Stimulated activated CD8-positive, alpha-beta memory T cell treated with anti-CD3 and anti-CD28 coated beads, Interleukin-4, amount 100 ng/mL, for 4 hours (primary cell): ENCODE measurements at places on chromosomes 1 and 21.

- DNase-seq: no peak
These were observed 15.3 kb upstream of the COL6A2 start for GRCh38 chr21:46082713-46082962.

DNA sequence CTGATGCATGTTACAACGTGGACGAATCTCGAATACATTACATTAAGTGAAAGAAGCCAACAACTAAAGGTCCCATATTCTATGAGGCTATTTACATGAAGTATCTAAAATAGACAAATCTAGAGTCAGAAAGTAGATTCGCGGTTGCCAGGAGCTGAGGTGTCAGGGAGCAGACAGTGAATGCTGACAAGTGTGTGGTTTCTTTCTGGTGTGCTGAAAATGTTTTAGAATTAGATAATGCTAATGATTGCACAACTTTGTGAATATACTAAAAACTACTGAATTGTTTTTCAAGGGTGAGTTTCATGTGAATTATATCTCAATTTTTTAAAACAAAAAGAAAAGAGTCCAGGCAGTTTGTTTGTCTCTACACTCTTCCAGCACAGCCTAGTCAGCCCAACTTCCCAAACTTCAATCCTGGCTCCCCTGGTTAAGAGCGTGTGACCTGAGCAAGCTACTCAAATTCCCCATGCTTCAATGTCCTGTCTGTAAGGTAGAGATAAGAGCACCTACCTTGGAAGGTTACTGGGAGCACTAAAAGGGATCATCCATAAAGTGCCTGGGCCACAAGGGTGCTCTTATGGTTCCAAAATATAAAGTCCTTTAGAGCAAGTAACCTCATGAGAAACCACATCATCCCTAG is 20.9 kb downstream of the HLCS start:
- DNase-seq: no peak

GRCh38 chr1:206967096-206967849 is 3.0 kb downstream of the FCAMR start:
- no peak for DNase-seq

- no peak for DNase-seq
These were observed 10.7 kb upstream of the HNRNPU start for GRCh38 chr1:244874974-244875579.

DNA sequence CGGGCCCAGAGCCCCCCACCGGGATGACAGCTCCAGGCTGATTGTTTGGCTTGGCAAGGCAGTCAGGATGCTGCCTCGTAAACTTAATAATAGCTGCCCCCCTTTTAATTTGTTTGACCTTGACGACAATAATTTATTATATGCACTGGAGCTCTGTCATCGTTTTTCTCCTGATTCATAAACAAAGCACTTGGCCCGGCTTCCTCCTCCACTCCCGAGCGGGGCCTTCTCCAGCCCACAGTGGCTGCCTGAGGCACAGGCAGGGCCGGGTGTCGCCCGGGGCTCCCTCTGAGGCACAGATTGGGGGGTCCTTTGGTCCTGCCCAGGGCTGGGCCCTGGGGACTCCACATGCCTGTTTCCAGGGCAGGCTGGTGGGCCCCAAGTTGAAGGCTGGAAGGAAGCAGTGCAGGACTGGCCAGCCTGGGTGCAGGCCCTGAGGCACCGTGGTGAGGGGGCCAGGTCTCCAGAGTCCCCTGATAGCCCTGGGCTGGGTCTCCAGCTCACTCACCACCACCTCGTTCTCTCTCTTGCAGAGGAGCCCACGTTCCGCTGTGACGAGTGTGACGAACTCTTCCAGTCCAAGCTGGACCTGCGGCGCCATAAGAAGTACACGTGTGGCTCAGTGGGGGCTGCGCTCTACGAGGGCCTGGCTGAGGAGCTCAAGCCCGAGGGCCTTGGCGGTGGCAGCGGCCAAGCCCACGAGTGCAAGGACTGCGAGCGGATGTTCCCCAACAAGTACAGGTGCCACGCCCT is 52.0 kb upstream of the ARHGEF16 start:
- DNase-seq: no peak

DNA sequence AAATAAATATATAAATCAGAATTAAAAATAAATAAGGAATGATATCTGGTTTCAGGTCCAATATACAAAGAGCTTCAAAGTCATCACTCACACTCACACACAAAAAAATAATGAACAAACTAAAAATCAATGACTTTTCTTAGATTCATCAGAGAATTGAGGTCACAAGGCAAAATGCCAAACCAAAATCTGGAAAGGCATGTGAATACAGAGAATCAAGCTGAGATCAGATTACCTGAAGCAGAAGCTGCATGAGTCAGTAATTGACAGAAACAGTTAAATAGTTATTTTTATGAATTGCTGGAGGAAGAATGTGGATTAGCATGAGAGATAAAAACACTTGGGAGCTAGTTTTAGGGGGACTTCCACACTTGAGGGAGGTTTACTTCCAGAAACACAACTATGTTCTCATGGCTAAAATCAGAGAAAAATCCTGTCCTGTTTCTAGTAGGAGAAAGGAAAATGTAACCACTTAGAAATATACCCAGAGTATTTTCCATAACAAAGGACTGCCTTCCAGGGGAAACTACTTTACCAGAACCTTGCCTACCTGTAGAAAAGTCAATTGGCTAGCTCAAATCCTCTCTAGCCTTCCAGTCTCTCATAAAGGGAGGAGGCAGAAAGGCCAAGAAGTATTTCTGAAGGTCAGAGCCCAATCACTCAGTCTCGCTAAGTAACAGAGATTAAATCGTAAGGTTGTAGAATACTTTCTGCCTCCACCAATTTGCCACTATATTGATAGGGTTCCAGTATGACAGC is 536.6 kb upstream of the NR5A2 start:
- DNase-seq: no peak

- no peak for DNase-seq
These were observed 591.0 kb downstream of the ADGRL2 start for GRCh38 chr1:82391712-82392111.

DNA sequence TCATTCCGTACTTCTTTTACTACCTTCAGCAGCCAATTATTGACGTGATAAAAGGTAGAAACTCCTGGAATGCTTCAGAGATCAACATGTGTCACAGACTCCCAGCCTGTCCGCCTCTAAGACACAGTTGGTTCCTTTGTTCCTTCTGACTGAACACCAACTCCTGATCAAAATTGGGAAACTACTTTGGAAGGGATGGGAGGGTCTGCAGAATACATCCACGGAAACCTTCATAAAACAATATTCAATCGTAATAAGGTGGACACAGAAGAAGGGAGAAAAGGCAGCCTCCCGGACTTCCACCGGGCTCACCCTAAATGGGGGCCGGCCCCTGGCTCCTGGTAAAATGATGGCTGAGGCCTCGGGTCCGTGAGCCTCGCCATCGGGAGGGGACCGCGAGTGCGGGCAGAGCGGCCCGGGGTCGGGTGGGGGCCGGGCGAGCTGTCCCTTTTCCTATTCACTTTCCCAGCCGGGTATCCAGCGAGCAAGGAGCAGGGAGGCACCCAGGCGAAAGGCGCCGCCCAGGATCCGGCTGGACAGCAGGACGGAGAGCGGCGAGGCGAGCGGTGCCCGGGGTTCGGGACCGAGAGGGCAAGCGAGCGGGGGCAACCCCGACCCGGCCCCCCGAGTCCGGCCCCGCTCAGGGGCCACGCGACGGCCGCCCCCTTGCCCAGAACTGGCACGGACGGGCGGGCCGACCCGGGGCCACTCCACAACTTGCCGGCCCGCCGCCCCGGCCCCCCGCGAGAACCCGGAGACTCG is 805 bp downstream of the NRIP1 start:
- no peak for DNase-seq

GRCh38 chr1:185154912-185155513 is 1.7 kb downstream of the TRMT1L start:
- DNase-seq: no peak

GRCh38 chr1:58709540-58710175 is 9.8 kb upstream of the MYSM1 start:
- DNase-seq: no peak

- no peak for DNase-seq
These were observed 1447.8 kb upstream of the PRMT6 start for GRCh38 chr1:105608713-105609112.

- no peak for DNase-seq
These were observed 67.4 kb downstream of the ARHGEF10L start for GRCh38 chr1:17606826-17607440.

DNA sequence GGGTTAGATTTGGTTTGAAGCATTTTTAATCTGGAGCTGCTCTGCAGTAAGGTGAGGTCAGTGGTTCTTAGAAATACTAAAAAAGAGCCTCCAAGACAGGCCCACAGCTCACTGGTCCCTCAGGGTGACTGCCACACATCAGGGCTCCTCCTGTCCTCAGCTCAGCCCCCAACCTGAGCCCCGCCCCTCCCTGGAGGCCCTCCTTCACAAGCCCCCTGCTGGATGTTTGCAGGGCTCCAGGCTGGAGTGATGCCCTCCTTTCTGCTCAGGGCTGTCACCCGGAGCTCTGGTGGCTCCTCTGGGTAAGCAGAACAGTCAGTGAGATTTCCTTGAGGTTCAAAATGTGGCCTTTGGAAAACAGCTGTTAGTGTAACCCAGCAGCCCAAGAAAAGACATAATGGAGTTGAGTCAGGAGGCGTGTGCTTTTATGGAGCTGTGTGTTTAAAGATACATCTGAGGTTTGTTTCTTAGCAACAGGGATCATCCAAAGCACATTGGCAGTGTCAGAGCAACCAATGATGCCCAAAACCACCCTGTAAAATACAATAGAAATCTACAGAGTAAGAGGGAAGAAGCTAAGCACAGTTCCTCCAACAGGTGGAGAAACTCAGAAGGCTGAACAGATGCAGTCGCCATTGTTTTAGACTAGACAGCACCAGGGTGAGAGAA is 21.4 kb downstream of the STUM start:
- DNase-seq: no peak

DNA sequence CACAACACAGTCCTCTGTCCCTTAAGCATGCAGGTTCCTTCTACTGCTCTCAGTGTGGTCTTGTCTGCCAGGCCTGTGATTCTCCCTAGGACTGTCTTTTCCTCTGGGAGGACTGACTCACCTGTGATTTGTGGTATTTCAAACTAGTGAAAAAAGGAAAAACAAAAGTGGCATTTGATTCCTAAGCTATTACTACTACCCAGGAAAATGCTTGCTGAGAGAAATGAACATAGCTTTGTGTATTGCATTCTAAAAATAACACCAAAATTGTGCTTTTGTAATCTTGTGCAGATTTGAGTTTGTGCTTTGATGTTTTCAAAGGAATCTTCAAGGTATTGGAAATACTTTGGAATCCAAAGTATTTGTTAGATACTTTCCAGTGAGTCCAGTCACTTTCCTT is 57.0 kb downstream of the GPR161 start:
- DNase-seq: no peak

GRCh38 chr1:69929308-69930057 is 275.9 kb downstream of the LRRC40 start:
- no peak for DNase-seq

DNA sequence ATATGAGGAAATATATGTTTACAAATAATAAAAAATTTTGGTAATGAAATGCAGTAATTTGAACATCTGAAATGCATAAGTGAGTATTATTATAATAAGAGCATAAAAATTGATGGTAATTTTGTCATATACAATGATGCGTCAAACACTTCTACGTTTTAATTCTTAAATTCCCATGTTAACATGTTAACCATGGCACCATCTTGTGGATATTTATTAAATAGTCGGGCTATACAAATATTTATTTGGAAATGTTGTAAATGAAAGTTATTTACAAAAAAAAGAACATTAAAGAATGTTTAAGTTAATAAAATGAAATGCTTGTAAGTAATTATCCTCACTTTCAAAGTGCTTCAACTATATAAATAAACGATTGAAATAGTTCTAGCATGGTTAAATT is 57.2 kb upstream of the C1orf185 start:
- no peak for DNase-seq

- DNase-seq: no peak
These were observed 29.3 kb downstream of the COP1 start for GRCh38 chr1:176177764-176178163.

GRCh38 chr1:200038981-200039848 is 11.7 kb downstream of the NR5A2 start:
- no peak for DNase-seq

DNA sequence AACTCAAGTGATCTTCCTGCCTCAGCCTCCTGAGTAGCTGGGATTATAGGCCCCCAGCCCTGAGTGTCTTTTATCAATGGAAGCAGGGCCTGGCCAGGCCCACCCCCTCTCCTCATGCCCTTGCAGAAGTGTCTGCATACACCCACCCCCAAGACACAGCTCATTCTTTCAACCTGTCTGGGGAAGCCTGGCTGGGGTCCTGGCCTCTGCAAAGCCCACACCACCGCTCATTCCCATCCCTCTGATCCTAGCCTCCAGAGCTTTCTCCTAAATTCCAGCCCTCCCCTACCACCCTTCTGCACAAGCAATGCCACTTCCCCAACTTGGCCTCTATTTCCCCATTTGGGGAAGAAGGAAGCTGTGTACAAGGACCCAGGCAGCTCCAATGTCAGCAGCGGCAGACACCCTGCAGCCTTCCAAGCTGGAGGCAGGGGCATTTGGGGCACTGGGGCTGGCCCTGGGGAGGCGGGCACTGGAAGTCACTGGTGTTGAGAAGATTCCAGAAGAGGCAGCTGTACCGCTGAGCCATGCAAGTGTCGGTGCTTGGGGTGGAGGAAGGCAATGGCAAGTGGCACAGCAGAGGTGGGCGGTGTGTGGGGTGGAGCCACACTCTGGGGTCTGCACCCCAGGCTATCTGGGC is 33.7 kb upstream of the ARF1 start:
- no peak for DNase-seq
